ENCODE measurements at places on chromosomes 6 and 20.

- DNase-seq, result no peak
Measured at GRCh38 chr20:38131588-38132121, 33.4 kb downstream of the TGM2 start.

GRCh38 chr6:91083211-91083610, 496.3 kb upstream of the MAP3K7 start:
- DNase-seq, result no peak

DNA sequence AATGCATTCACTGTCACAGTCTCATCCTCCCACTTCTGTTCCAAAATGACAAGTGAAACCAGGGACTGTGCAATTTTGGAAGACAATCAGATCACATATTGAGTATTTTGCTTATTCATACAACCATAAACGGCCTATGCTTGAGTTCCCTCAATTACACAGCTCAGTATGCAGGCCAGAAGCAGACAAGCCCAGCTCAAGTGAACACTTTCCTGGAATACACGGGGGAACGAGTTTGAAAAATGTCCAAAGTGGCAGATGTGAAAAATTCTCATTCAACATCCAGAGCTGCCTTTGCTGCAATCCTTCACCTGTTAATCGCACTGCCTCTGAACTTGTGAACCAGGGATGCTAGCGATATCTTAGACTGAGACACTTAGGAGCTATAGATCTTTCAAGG, 190.2 kb downstream of the COL9A1 start:
- no peak for DNase-seq

DNA sequence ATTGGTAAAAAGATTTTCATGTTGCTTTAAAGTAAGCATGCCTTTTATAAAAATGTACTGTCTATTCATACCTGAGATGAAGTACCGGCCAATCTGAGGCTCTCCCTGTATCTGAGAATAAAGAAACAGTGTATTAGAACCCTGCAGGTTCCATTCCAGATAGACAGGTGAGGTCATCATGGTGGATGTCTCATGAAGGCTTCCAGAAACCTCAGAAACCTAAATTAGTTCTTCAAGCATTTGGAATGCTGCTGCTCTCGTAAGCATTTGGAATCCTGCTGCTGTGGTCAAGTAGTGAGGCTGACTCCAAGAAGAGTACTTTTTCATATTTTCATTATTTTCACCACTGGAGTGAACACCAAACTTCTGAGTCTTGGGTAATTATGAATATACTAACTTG, 642.3 kb downstream of the MAFB start:
- DNase-seq, result no peak

GRCh38 chr6:124463271-124463670, 499.0 kb upstream of the RNF217 start:
- DNase-seq, result no peak

GRCh38 chr6:26536571-26537159, 1.5 kb upstream of the HMGN4 start:
- DNase-seq, result peak; percentile 43

DNA sequence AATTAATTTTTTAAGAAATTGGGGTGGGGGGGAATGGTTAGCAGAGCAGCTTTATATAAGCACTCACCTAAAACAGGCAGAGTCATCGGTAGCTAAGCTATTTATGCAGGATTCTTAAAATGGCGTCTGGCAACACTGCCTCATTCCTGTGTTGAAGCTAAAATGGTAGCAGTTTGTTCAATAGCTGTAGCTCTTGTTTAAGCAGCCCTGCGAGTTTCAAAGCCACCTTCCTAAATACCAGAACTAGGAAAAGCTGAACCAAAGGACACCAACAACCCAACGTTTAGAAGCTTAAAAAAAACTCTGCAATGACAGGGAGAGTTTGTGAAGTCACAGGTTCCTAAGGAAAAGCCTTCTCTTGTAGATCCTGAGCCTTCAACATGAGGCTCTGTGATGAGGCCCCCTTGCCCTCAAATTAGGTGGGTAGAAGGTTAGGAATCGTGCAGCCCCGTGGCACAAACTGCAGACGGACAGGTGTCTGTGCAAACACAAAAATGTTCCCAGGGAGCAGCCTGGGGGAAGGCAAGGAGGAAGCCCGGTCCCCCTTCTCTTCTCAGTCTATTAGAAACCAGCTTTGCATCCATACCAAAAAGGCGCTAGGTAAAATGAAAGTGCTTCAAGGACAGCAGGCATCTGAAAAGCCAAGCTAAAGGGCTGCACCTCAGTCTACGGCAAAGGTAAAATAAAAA, 4.7 kb downstream of the ZMYND8 start:
- DNase-seq, result no peak

All from CD4-positive, alpha-beta T cell treated with Interleukin-17A for 4 hours (primary cell).